Trophoblast cell (in vitro differentiated cells and primary cell): ENCODE measurements at places on chromosomes 11 and 22.

GRCh38 chr11:110336054-110336453, 39.6 kb upstream of the RDX start:
- DNase-seq = no peak

DNA sequence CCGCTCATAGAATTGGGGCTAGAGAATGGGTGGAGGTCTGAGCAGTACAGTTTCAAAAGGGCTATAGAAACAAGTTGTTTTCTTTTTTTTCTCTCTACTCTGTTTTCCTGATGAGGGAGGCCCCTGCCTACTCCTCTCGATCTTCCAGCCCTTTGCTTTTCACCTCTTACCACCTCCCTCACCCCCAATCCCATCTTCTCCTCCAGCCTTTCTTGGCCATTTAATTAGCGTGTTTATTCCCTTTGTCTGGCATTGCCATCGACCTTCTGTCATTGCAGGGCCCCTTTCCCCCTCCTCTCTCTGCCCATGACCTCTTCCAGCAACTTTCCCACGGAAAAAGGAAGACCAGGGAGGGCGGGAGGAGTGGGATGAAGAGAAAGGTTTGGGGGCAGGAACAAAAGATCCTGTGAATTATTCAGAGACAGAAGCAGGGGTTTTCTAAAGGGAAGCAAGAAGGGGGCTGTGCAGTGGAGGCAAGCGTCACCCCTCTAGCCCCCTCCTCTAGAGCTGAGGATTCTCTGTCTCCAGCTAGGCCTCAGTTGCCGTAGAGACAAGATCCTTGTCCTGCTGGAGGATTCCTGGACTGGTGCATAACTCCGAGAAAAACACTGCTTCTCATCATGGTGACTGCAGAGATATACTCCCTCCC, 12.9 kb downstream of the DTX4 start:
- no peak for DNase-seq

GRCh38 chr22:40377931-40378330, 7.5 kb downstream of the SGSM3 start:
- peak; percentile 93 for DNase-seq

DNA sequence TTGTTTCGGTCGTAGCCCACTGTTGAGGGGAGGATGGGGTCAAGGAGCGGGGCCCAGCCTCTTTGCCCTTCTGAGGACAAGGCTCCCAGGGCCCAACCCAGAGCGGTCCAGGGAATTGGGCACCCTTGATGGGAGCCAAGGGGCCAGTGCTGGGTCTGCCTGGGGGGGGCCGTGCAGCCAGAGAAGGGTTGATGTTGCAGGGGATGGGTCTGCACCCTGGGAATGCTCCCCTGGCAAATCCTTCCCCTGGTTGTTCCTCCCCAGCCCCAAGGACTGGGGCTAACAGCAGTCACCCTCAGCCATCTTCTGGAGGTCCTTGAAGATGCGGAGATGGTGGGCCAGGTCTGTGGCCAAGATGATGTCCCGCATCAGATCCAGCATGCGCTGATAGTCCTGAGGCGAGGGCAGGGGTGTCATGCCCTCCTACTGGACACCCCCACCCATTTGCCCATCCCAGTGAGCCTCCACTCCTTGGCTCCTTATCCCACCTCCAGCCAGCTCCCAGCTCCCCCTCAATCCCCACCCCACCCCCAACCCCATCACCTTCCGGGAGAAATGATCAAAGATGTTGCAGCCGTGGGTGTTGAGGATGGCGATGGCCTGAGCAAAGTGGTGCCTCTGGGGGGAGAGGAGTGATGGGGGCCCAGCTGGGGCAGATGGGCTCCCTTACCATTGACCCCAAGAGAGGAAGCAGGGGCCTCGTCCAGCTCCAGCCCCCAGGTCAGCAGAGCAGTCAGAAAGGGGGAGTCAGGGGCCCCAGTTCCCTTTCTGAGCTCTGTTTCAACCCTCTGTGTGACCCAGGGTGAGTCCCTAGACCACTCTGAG, 95.0 kb downstream of the PDE2A start:
- DNase-seq = no peak

DNA sequence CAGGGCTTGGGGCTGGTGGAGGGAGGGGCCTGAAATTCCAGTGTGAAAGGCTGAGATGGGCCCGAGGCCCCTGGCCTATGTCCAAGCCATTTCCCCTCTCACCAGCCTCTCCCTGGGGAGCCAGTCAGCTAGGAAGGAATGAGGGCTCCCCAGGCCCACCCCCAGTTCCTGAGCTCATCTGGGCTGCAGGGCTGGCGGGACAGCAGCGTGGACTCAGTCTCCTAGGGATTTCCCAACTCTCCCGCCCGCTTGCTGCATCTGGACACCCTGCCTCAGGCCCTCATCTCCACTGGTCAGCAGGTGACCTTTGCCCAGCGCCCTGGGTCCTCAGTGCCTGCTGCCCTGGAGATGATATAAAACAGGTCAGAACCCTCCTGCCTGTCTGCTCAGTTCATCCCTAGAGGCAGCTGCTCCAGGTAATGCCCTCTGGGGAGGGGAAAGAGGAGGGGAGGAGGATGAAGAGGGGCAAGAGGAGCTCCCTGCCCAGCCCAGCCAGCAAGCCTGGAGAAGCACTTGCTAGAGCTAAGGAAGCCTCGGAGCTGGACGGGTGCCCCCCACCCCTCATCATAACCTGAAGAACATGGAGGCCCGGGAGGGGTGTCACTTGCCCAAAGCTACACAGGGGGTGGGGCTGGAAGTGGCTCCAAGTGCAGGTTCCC, at the start of gene APOC3:
TSS of gene APOC3 (plus strand) at position 383 of the 659 bp plus-strand sequence. CDS start 676 bp downstream, outside the sequence.
- DNase-seq = peak; percentile 44

DNA sequence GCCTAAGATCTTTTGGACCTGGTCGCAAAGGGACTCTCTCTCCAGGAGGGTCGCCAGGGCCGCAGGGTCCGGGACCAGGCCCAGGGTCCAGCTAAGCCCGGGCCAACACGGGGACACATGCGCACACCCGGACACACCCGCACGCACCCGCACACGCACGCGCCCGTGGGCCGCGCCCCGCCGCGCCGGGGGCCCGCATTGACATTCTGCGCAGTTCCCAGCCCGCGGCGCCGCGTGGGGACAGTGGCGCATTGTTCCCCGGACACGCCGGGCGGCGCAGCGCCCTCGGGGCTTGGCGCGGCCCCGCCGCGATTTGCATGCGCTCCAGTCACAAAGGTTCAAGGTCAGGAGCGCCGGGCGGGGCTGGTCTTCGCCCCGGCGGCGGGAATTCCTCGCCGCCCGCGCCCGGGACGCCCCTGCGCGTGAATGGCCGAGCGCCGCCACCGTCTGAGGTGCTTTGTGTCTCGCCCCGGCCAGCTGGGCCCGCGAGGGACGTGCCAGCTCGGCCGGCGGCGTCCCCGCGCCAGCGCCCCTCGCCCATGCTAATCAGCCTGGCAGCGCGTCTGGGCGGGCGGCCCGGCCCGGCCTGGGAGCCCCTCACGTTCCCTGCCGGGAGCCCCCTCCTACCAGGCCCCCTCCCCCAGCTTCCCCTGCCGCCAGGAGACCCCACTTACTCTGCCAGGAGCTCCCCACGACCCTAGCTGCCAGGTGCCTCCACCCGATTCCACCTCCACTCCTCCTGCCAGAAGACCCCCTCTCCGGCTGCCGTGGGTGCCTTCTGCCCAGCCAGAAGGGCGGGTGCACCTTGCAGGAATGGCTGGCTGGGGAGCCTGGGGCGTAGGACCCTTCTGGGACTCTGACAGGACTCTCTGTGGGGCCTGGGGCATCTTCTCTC, 50.5 kb upstream of the WNT7B start:
- peak; percentile 59 for DNase-seq

- DNase-seq = no peak
Measured at GRCh38 chr22:29433856-29434255, 4.5 kb upstream of the RFPL1 start.

GRCh38 chr11:3163241-3163981, 1.7 kb downstream of the OSBPL5 start:
- peak; percentile 65 for DNase-seq

- DNase-seq = peak; percentile 75
Measured at GRCh38 chr11:67584205-67584880, 731 bp downstream of the GSTP1 start.

- no peak for DNase-seq
Measured at GRCh38 chr11:13119361-13119760, 110.2 kb downstream of the RASSF10 start.

GRCh38 chr11:118998822-118999221, 884 bp downstream of the CENATAC start:
- DNase-seq = peak; percentile 91

DNA sequence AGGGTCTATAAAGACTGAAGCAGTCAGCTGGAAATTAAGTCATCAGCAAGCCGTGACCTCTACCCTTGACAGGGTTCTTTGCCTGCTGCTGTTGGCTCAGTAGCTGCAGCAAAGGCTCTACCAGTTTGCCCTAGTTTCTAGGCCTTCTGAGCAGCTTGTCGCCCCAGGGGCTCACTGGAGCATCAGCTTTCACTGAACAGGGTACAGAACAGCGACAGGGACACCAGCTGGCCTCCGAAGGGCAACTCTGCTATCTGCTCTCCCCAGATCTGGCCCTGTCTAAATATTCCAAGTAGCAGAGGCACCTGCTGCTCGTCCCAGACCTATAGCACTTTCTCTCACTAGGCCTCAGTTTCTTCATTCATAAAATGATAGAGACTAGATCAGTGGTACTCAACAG, 42.4 kb downstream of the SMCO4 start:
- DNase-seq = no peak

DNA sequence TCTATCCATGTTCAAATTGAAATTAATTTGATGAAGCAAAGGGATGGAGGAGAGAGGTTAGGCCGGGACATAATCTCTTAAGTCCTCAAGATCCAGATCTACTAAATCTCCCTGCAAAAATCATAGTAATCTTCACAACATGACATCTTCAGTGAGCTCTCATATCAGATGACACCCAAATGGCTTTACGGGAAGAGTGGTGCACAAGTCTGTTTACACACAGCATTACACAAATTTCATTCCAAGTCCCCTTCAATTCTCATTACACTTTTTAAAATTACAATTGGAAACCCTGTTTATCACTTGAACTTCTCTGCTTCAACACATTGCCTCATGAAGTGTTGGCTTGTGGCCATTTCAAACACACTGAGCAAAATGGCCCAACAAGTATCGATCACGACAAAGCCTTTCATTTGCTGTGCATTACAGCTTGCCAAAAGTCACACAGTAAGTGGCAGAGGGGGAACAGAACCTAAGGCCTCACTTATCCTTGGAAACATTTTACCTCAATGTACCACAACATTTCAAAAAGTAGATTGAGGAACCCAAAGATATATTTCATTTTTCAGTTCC, 17.9 kb upstream of the TPH1 start:
- no peak for DNase-seq

GRCh38 chr11:83278351-83278750, 7.8 kb downstream of the CCDC90B start:
- DNase-seq = no peak

DNA sequence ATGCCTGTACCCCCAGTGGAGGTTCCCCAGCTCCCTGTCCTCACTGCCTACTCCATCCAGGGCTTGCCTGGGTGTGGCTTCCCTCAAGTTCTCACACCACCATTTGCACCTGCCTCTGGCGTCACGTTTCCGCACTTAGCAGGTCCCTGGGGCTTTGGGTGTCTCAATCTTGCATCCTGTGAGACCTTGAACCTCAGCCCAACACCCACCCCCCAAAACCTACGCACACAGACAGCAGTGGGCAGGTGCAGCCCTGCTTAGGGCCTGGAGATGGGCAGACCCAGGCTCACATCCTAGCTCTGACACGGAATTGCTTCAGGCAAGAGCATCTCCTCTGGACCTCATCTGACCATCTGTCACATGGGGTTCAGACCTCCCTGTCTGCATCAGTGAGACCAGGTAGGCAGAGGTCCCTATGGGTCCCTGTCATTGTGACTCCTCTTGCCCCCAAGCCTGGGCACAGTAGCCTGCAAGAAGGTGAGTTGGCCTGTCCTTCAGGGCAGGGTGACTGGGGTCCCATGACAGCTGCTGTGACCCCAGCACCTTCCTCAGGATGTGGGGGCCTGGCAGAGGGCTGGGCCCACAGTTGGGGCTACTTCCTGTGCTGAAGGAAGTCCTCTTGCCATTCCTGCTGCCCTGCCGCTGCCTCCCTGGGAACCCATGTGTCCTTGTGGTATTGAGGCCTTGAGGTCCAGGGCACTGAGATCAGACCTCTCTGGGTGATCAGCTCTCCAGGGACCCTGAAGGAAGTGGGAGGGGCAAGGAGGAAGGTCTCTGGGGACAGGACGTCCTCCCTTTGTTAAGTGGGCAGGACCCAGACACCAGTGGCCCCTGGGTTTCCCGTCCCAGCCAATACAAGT, 2.0 kb downstream of the SIPA1 start:
- no peak for DNase-seq

GRCh38 chr11:45884596-45885185, 760 bp upstream of the MAPK8IP1 start:
- no peak for DNase-seq

DNA sequence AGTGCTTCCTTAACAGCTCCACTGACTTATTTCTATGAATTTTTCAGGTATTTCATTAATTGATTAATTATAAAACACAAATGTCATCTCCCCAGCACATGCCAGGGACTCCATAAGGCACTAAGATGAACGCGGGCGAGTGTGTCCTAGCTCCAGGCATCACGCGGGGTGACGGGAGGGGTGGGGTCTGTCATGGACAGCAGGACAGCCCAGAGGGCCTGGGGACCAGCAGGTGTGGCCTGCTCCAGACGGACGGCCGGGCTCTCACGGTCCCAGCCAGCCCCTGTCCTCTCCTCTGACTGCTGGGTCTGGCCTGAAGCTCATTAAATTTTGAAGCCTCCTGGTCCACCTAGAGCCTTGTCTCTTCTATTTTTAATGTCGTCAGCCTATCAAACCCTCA, 531.1 kb downstream of the BRD1 start:
- no peak for DNase-seq

GRCh38 chr11:16860617-16861016, 122.2 kb downstream of the C11orf58 start:
- DNase-seq = no peak

- no peak for DNase-seq
Measured at GRCh38 chr11:114442536-114442935, 3.3 kb downstream of the REXO2 start.

- DNase-seq = peak; percentile 69
Measured at GRCh38 chr22:29689880-29690213, 30.0 kb upstream of the CABP7 start.

DNA sequence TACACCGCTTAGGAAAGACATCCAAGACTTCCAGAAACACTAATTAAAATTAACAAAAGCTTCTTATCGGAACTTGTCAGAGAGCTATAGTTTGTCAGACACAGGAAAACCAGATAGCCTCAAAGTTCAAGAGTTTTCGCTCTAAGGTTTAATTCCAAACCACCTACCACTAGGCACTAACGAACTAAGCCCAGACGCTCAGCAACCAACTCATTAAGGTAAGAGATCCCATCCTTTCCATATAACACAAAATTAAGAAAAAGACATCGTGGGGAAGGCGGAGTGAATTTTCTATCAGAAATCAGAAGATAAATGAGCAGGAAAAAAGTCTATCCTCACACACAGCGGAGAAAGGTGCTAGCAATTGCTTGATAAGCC, 382 bp downstream of the IMMP1L start:
- no peak for DNase-seq
